ENCODE measurements at places on chromosomes 7 and 10.

GRCh38 chr7:1623810-1624209 is 46.3 kb upstream of the ELFN1 start:
- DNase-seq = no peak

- no peak for DNase-seq
Observed at GRCh38 chr10:114511881-114512280, 107.6 kb upstream of the AFAP1L2 start.

GRCh38 chr7:42211938-42212337 is 25.1 kb downstream of the GLI3 start:
- no peak for DNase-seq

GRCh38 chr7:50397320-50397970 is 52.7 kb downstream of the FIGNL1 start:
- no peak for DNase-seq

DNA sequence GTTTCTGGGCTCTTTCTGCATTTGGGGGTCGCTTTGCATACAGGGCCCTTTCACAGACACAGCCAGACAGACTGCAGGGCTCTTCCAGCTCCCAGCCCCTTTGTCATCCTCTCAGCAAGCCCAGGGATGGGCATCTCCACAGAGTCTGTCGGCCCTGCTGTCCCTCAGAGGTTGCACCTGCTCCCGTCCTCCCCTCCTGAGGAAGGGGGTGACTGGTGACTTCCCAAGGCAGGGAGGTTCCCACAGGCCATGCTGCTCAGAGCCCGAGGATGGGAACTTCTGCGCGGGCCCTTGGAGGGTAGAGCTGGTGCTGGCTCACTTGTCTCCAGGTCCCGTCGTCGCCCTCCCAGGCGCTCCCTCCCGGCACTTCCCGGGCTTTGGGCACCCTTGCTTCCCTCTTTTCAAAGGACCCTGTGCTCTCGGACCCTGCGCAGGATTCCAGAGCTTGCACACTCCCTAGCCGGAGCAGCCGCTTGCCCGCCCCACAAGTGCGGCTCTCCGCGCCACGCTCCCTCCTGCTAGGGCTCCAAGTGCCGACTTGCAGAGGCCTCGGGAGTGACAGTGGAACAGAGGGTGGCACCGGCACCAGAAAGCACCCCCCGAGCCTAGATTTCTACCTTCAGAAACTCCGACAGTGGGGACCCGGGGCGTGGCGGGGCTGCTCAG is 152.5 kb downstream of the PRKAG2 start:
- DNase-seq = no peak

GRCh38 chr10:71044720-71045119 is 156.4 kb upstream of the PCBD1 start:
- no peak for DNase-seq

- no peak for DNase-seq
Observed at GRCh38 chr7:70944516-70944915, 187.4 kb upstream of the GALNT17 start.

- DNase-seq = peak; percentile 60
Observed at GRCh38 chr7:79287981-79288380, 165.5 kb downstream of the MAGI2 start.

DNA sequence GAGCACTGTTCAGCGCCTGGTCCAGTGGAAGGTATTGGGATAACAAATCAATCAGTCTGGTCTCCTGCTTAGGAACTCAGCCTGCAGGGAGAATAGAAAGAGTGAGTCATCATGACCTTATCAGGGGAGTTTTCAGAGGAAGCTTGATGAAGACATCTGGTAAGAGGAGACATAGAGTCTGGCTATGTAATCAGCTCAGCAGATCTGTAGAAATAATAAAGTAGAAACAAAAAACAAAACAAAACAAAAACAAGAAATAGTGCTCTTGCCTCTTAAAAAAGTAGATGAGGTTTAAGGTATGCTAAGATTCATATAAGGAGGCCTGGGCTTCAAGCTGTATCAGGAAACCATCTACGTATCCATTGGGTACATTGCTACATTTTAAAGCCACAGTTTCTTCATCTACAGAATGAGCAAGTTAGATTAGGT is 14.4 kb downstream of the TAS2R41 start:
- DNase-seq = peak; percentile 63

- DNase-seq = peak; percentile 72
Observed at GRCh38 chr10:125037145-125037877, 95.4 kb downstream of the ZRANB1 start.

- no peak for DNase-seq
Observed at GRCh38 chr10:61338146-61338545, 115.0 kb downstream of the TMEM26 start.

GRCh38 chr10:30559180-30559579 is 70.4 kb downstream of the LYZL2 start:
- DNase-seq = no peak

DNA sequence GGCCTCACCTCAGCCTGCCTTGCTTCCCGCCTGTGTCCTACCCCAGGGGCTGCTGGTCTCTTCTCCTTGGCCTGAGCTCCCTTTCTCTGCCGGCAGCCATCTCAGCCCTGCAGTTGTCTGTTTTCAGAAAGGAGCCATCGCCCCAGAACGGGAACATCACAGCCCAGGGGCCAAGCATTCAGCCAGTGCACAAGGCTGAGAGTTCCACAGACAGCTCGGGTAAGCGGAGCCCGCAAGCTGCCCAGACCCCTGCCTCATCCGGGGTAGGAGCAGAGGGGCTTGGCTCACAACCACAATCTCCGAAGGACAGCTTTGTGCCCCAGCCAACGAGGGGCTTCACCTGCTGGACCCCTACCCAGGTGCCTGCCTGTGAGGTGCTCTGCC is 5.3 kb upstream of the DEPP1 start:
- no peak for DNase-seq

- DNase-seq = peak; percentile 25
Observed at GRCh38 chr10:24771943-24772694, 48.4 kb upstream of the ARHGAP21 start.

- peak; percentile 3 for DNase-seq
Observed at GRCh38 chr7:38040831-38041230, 120.4 kb downstream of the EPDR1 start.

DNA sequence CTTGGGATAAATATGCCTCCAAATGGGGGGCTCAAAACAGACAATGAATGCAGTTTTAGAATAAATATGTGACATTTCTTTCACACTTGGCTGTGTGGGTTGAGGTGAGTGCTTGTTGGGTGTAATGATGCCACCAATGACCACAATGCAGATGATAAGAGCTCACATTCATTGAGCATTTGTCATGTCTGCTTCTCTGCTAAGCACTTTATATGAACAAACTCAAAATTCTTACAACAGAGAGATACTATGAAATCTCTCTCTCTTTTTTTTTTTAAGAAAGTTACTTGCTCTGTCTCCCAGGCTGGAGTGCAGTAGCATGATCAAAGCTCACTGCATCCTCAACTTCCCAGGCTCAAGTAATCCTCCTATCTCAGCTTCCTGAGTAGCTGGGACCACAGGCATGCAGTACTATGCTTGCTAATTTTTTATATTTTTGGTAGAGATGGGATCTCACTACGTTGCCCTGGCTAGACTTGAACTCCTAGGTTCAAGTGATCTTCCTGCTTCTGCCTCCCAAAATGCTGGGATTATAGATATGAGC is 185.4 kb downstream of the JCAD start:
- DNase-seq = no peak

DNA sequence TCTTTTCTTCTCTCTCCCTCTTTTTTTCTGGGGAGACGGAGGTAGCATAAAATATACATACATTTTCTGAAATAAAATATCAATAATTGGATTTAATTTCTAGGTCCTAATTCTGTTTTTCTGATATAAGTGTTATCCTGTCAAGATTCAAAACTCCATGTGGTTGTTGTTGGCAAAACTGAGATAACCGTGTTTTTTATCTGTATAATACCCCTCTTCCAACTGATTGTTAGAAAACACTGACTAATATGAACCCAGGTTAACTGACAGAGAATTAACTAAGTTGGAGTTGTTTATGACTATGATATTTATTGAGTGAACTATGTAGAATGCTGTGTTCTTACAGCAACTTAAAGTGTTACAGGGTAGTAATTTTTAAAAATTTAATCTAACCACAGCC is 236.5 kb upstream of the KAT6B start:
- no peak for DNase-seq

DNA sequence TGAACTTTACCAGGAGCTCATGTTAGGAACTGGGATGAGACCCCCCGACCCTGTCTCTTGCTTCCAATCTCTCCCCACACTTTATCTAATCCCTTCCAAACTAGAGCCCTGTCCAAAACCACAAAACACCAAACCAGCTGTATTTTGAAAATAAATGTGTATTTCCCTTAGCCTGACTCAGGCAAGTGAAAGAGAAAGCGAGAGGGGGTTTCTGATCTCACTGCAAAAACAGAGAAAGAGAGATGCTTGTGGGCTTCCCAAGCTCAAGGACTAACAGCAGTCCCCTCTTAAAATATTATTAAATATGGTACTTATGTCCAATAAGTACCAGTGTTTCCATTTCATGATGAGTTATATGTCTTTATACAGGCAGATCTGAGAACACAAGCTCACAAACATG is 122.0 kb downstream of the AGMO start:
- DNase-seq = no peak

GRCh38 chr10:18607503-18608378 is 43.6 kb downstream of the NSUN6 start:
- peak; percentile 83 for DNase-seq

DNA sequence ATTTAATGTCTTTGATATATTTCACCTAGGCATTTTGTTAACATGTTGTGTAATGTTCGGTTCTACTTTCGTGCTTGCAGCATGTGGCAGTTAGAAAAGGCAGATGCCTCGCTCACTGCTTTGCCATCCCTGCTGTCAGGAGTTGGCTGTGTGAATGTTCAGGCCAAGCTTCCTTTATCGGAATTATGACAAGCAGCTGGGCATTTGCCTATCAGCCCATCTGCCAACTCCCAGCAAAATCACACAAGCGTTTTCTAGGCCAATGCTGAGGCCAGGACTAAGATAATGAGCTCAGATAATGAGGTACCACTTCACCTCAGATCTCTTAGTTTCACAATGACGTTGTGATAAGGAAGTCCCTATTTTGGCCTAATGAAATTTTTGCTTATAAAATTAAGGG is 212.7 kb upstream of the FAM3C start:
- DNase-seq = no peak

- no peak for DNase-seq
Observed at GRCh38 chr7:149664176-149664575, 109.2 kb downstream of the ZNF467 start.

DNA sequence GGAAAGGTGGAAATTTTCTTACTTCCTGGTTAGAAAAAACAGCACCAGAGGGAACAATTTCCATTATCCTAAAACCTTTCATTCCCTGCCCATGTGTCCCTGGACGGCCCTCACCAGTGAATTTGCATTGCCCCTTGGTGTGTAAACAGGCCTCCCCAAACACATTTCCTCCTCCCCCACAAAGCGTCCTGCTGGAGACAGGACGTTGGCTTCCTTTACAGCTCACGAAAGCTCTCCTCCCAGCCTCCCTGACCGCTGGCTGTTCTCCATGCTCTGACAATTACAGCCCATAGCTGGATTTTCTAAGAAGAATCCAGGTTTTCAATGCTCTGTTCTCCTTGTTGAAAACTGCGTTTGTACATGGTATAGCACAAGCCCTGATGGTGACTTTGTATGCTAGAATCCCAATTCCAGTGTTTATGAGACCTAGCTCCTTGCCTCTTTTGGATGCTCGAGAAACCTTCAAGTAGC is 724.2 kb upstream of the CELF2 start:
- DNase-seq = no peak

GRCh38 chr7:120876922-120877321 is 19.0 kb upstream of the TSPAN12 start:
- DNase-seq = no peak

GRCh38 chr10:52533986-52534385 is 219.9 kb downstream of the DKK1 start:
- no peak for DNase-seq

GRCh38 chr10:60597513-60597912 is 180.8 kb upstream of the CDK1 start:
- DNase-seq = no peak

DNA sequence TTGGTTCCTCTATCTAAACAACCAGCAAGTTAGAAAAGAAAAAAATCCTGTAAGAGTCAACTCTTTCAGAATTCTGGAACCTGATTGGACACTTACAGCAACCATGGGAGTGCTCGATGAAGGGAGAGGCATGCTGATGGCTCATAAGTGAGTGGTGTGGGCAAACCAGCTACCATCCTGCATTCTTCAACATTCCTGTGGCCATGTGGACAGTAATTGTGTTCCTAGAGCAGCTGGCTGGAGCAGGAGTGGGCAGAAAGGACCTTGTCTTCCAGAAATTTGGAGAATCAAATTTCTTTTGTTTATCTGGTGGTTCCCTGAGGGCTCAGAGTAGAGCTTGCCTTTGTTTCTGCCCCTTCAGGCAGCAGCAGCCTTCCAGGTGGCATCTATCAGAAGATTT is 22.5 kb upstream of the MYL7 start:
- DNase-seq = peak; percentile 96

- no peak for DNase-seq
Observed at GRCh38 chr10:7891634-7892033, 73.3 kb downstream of the TAF3 start.

DNA sequence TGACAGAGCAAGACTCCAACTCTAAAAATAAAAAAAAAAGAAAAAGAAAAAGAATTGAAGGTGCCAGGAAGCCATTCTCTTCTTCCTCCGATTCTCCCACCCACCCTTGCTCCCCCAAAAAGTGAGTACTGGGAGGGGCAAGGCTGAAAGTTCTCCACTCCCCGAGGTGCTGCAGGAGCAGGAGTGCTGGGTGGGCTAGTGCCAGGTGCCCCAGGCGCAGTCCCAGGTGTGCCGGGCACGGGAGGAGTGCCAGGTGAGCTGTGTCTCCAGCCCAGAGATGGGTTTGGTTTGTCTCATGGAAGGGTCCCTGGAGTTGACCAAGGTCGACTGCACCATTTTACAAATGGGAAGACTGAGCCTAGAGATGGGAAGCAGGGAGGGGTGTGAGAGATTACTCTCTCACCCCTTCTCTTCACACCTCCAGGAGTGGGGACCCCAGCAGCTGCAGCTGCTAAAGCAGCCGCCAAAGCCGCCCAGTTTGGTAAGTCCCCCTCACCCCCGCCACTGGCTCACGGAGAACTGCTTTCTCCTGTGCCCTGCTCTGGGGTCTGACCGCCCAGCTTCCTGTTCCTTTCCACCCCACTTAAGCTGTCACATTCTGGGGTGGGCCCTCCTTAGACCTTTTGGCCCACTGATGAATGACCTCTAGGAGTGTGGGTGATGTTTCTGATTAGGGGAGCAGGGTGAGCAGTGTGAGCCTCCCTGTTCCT is 26.2 kb upstream of the LIMK1 start:
- DNase-seq = no peak

Data from AG10803 (cell line).